ENCODE measurements at places on chromosomes 5 and 9.

DNA sequence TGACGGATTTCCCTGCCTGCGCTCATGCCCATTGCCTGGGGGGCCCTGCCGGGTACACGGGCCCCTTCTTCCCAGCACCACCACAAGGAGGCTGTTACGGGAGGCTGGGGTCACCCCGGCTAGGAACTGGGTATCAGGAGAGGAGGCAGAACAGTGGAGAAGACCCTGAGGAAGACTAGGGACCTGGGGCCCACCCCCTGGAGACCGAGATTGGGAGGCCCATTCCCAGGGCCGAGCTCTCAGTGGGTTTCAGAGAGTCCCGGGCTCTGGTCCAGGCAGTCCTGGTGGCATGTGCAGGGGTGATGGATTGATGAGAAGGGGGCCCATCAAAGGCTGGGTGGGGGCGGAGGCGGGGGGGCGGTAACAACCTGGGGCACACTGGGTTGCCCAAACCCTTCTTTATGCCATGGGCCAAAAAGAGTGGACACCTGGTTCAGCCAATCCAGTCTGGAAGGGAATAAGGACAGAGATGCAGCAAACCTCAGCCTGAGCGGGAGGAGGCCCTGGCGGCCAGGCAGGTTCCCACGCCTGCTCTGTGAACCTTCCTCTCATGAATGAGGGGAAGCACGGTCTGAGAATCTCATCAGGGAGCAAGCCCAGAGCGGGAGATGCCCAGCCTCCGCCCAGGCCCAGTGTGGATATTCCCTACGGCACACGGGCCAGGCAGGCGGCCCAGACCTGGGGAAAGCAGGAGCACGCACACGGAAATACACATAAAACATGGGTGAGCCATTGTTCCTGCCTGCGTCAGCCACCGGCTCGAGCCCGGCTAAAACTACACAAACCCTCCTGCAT is 785 bp upstream of the P4HA2 start:
- DNase-seq = no peak

GRCh38 chr9:90009447-90009846 is 404.6 kb downstream of the GADD45G start:
- no peak for DNase-seq

- DNase-seq = no peak
Observed at GRCh38 chr5:69364414-69364813, 4.9 kb downstream of the AK6 start.

DNA sequence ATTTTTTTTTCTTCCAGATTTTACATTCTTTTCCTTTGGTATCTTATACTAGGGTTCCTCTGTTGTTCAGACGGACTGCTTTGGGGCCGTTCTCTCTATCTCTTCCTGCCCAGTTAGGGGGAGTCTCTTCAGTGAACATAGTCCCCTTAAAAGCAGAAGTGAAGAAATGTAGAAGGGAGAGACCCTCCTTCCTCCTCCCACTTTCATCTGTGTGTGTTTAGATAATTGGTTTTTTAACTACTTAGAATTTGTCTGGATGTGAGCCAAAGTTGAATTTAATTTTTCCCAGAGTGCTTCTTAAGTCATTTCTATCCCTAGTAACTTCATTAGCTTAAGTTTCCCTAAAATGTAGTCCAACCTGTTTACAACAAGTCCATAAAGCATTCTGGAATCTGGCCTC is 167.5 kb downstream of the HACD4 start:
- DNase-seq = no peak

DNA sequence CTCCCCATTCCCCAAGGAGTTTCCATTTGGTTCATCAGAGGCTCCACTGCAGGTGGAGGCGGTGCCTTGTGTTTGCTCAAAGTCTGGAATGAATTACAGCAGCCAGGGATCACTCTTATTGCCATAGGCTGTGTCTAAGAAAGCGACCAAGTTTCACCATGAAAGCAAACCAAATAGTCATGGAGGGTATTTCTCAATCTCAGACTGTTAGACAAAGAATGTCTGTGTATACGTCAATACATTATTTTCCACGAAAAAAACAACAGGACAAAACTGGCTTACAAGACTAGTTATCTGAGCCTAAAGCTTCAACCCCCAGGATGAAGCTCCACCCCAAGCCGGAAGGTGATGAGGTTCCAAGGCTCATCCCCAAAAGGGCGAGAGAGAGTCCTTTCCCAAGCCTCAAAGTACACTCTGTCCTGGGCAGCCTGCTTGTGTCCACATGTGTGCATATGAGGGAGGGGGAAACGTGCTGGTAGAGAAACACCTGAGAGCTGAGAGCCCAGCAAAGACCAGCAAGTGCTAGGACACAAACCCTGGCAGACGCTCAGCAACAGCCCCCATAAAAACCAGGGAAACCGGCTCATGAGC is 4.3 kb downstream of the B4GALT1 start:
- DNase-seq = no peak

All from NCI-H1417 (cell line).